ENCODE measurements at places on chromosomes 12 and 14. TPM values are rescaled to one million over a fixed set of nuclear protein-coding genes. Genes with fewer than 3 reads are reported as not detected.

Gene BATF
- total RNA-seq, result 0.69 TPM

Gene NEUROD4
- total RNA-seq, result not detected

DNA sequence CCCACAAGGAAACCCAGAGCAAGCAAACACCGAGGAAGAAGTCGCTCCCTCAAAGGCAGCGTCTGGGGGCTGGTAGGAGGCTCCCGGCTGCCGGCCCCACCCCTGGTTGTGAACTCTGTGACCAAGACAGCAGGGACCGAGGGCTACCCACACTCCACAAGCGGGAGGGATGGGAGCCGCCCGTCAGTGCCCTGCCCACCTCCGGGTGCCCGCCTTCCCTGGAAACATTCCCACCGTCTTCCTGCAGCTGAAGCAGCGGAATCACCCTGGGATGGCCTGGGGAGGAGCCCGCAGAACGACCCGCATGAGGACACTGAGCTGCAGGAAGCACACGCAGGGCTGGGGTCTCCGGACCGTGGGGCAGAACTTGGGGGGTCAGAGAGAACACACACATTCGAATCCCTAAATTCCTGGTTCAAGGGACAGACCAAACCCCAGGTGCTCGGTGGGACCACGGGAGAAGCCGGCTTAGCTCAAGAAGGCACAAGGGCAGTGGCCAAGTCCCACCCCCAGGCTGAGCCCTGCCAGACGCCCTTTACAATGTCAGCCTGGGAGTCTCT lies 33.5 kb upstream of the C14orf180 start:
- DNase-seq, result no peak
- H3K4me1 ChIP-seq, result no peaks in the 10 kb centered on the region
- H3K36me3 ChIP-seq, result no peaks in the 10 kb centered on the region
- H3K4me3 ChIP-seq, result no peak overlapping the region
- H3K27me3 ChIP-seq, result no peaks in the 10 kb centered on the region

GRCh38 chr12:61750604-61751003 lies 509.6 kb upstream of the USP15 start:
- H3K27me3 ChIP-seq, result no peaks in the 10 kb centered on the region
- no peak for DNase-seq
- no peak overlapping the region for H3K4me3 ChIP-seq
- no peak overlapping the region for H3K27ac ChIP-seq

DNA sequence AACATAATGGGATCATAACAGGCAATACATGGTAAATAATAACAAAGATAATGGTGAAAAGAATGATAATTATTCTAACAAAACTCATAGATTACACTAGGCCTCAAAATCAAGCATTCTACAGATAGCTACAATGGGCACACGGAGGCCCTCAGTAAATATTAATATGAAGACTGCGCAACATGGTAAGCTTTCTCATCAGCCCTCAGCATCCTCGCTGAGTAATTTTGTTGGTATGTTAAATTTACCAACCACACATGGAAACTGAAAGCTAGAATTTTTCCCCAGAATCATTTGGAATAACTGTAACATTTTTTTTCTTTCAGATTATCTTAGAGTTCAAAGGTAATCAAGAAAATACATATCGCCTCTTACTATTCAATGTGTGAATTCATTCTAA lies 74.2 kb upstream of the PYGL start:
- no peak for DNase-seq
- no peak overlapping the region for H3K4me3 ChIP-seq
- H3K36me3 ChIP-seq, result no peaks in the 10 kb centered on the region
- no peaks in the 10 kb centered on the region for H3K27me3 ChIP-seq
- H3K27ac ChIP-seq, result no peak overlapping the region

- no peaks in the 10 kb centered on the region for H3K27me3 ChIP-seq
- H3K27ac ChIP-seq, result no peak overlapping the region
- no peaks in the 10 kb centered on the region for H3K36me3 ChIP-seq
Observed at GRCh38 chr14:103611215-103611614, 17.8 kb upstream of the KLC1 start.

DNA sequence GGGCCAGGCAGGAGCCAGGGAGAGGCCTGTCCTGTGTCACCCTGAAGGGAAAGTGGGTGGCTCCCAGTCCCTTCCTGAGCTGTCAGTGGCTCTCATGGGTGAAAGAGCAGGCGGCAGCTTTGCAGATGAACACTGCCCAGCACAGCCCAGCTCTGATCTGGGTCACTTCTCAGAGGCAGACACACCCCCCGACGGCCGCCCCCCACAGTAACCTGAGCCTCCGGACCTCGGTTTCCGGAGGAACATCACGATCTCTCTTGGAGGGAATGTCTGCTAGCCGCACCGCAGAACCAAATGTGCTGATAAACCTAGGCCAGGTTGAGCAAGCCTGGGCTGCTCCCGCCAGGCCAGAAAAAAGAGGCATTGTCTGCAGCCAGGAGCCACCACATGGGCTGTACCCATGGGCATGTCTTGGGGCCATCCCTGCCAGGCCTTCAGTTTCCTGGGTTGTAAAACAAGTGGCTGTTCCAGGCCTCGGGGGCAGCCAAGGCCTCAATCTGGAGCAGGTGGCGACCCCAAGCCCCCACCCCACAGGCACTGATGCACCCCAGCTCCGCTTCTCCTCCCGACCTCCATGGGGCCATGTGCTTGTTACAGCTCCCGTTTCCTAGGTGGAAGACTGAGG lies 57.6 kb downstream of the NCOR2 start:
- peaks cover 54% of the 10 kb centered on the region for H3K4me1 ChIP-seq
- DNase-seq, result no peak
- H3K27me3 ChIP-seq, result no peaks in the 10 kb centered on the region

- peaks cover 2% of the 10 kb centered on the region for H3K4me1 ChIP-seq
- H3K4me3 ChIP-seq, result no peak overlapping the region
- DNase-seq, result no peak
- H3K36me3 ChIP-seq, result no peaks in the 10 kb centered on the region
- no peak overlapping the region for H3K27ac ChIP-seq
Observed at GRCh38 chr12:57541001-57541400, 6.0 kb downstream of the DCTN2 start.

GRCh38 chr14:58677996-58678395 lies 40.2 kb downstream of the DACT1 start:
- no peaks in the 10 kb centered on the region for H3K36me3 ChIP-seq
- no peaks in the 10 kb centered on the region for H3K4me1 ChIP-seq
- DNase-seq, result no peak
- H3K27me3 ChIP-seq, result no peaks in the 10 kb centered on the region
- H3K27ac ChIP-seq, result no peak overlapping the region

- H3K4me1 ChIP-seq, result no peaks in the 10 kb centered on the region
- H3K4me3 ChIP-seq, result no peak overlapping the region
- DNase-seq, result no peak
- no peaks in the 10 kb centered on the region for H3K36me3 ChIP-seq
Observed at GRCh38 chr12:75207338-75208083, 2.1 kb downstream of the KCNC2 start.

All from ovary (tissue), 10 donors.